Stimulated activated CD4-positive, alpha-beta T cell treated with anti-CD3 and anti-CD28 coated beads, Interleukin-1b, Interleukin-23, amount 100 ng/mL, for 48 hours (primary cell): ENCODE measurements at places on chromosomes 13 and 19.

GRCh38 chr13:103188713-103189326, 122.6 kb upstream of the SLC10A2 start:
- no peak for DNase-seq

DNA sequence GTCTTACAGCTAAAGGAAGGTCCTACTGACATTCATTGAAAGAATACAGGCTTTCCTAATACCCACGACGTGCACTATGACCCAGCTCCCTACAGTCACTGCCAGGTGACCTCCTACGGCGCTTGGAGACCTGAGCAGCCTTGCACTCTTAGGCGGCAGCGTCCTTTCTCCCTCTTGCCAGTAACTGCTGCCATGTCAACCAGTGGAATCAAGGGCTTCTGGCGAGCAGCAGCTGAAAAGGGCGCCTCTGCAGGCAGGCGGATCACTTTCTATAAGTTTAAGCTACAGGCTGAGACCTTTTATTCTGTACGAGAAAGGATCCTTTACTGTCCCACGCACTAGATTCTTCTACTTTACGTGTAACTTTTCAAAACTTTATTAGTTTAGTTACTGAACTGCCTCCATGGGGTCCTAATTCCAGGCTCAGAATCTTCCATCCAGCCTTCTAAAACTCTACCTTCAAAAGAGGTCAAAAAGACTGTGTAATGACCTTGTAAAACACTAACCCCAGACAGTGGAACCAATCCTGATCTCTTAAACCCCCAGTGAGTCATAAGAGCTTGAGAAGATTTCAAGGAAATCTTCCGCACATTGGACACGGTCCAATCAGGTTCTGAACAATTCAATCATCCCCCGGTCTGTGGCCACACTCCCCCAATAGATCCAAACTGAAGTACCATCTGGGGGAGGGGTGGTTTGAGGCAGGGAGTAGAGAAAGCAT, 1.9 kb downstream of the KCTD12 start:
- DNase-seq = peak; percentile 22

DNA sequence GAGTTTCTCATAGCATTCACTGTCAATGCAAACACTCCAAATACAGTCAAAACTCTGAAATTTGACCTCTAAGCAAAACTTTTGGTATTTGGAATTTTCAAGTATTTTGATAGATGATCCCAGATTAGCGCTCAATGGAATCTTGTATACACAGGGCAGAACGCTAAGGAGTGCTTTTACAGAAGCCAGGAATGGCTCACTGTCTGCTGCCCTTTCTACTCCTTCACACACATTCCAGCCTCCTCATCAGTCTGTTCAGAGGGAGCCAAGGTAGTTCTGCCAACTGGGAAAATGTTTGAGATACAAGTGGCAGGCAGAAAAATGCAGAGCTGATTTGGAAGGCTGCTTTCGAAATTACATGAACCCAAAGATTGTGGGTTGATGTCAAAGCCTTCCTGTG, 4.4 kb upstream of the STARD13 start:
- DNase-seq = no peak

DNA sequence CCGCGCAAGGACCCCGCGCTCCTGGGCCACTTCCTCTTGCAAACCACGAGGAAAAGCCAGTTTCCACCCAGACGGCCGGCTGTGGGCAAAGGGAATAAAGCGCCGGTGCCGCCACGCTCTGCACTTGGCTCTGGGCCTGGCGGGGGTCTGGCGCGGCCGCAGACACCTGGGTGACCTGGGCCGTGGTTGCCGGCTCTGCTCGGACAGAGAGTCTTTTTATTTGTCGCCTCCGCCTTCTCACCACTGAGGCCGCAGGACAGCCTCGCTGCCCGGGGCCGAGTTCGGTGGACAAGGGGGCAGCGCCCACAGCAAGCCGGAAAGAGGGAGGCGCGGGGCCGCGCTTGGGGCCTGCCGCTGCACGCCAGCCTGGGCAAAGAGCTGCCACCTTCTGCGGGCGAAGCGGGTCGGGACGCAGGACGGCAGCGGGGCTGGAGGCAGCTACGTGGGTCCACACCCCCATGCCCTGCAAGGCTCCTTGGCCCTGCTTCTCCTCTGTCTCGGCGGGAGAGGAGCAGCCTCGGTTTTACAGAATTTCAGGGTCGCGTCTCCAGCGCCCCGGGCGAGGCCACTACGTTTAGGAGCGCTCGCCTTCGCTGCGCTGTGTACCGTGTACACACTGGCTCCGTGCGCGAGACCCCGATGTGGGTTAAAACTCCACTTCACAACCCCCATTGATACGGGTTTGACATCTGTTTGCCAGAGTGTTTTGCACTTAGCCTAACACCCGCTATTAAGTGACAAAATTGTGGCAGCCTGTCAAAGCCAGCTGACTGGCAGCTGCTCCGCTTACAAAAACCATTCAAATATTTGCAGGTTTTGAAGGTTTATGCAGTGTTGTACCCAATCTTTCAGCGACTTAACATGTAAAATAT, 13.0 kb upstream of the SOX1 start:
- no peak for DNase-seq

DNA sequence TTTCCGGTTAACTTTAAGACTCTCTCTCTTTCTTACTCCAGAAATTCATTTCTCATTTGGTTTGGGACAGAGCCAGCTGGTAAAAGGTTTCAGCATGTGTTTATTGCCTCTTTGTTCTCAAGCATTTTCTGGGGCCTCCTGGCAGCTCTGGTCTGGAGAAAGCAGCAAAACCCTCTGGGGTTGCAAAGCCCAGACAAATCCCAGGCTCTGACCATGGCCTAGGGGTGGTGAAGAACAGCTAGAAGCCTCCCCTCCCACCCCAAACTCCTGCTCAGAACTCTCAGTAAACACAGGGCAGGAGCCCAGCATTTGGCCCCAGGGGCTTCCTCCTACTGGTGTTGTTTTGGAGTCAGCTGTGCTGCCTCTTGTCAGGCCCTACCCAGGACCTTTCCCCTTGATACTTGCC, 124.2 kb upstream of the SERP2 start:
- no peak for DNase-seq

- no peak for DNase-seq
These were observed 327.8 kb downstream of the SUCLA2 start for GRCh38 chr13:47673009-47673850.
